DMS153 (cell line): ENCODE measurements at places on chromosomes 3 and 15.
A peak's percentile ranks its signal among the peaks of the same experiment; 100 is the strongest.

GRCh38 chr3:150049317-150049716, 78.6 kb upstream of the PFN2 start:
- DNase-seq = no peak

DNA sequence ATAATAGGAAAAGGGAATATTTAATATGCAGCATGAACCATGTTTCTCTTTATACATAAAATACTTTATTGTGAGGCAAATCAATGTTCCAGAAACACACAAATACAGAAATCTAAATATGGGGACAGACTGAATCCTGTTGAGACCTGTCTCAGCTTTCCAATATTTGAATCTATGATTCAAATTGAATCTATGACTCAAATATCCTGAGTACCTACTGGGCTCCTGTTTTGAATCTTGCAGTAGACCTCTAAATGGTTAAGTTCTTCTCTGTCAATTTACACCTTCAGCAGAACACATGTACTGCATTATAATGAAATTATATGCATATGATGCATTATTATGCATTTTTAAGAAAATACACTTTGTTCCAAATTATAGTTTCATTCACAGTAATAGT, 143.2 kb upstream of the PLXND1 start:
- DNase-seq = no peak

- DNase-seq = no peak
Measured at GRCh38 chr3:179309225-179310078, 13.4 kb upstream of the ZNF639 start.

DNA sequence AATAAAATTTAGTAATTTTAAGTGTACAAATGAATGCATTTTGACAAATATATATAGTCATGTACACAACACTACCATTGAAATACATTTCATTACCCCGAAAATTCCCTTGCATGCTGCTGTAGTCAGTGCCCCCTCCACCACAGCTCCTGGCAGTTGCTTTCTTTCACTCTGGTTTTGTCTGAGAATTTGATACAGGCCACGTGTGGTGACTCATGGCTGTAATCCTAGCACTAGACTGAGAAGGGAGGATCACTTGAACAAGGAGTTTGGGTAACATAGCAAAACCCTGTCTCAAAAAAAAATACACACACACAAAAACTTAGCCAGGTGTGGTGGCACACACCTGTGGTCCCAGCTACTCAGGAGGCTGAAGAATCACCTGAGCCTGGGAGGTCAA, 65.4 kb downstream of the TFRC start:
- DNase-seq = no peak

- no peak for DNase-seq
Measured at GRCh38 chr3:77906102-77906709, 866.3 kb downstream of the ROBO2 start.

GRCh38 chr3:132606085-132606484, 9.0 kb downstream of the ACKR4 start:
- DNase-seq = no peak

DNA sequence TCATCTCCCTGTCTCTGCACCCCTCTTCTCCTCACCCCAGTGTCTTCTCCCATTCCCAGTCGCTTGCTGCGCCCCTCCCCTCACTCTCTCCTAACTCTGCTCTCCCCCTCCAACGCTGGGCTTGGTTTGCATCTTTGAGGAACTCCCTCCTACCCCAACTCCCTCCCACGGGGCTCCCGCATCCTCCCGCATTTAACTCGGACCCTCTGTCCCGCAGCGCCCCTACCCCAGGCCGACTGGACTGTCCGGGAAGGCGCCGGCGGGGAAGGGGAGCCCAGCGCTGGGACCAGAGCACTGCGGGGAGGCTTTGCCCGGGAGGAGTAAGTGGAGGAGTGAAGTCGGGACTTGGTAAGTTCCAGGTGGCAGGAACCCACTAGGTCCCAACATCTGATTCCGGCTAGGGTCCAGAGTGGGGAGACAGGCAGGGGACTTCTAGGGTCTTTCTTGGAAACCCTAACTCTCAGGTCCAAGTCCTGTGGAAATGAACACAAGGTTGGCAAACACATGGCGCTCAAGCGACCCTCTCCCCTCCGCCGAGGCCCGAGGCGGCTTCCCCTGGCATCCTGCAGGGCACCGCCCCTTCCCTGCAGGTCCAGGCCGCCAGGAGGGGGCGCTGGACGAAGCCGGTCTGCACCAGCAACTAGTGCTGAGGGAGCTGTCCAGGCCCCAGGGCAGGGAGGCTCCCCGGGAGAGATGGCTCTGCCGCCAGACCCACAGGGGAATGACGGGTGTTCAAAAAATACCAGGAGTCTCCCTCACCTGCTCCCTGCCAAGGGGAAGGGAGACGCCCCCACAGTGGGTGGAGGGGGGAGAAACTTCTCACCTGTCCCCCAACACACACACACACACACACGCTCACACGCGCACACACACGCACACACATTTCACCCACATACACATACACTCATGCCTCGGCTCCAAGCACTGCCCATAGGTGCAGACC, 53.2 kb downstream of the LHFPL4 start:
- DNase-seq = no peak

DNA sequence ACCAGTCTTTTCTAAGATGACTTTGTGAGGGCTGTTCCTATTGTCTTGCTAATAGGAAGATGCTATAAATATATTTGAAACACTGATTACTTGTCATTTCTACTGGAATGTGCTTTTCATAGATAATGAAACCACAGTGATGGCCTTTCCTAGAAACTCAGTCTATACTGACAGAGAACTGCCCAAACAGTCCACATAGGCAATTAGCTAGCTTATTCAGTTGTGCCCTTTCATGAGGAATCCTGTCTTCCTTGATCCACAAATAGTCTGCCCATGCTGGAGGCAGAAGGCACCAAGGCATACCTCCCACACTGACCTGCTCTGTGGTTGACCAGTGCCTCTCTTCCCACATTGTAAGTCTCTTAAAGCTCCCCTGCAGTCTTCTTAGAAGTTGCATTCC, 135.9 kb downstream of the CMSS1 start:
- no peak for DNase-seq

GRCh38 chr3:152234657-152235375, 33.9 kb upstream of the MBNL1 start:
- DNase-seq = no peak

- DNase-seq = no peak
Measured at GRCh38 chr3:80601479-80601878, 833.7 kb upstream of the ROBO1 start.

- DNase-seq = no peak
Measured at GRCh38 chr3:46059432-46059831, 32.1 kb upstream of the XCR1 start.

GRCh38 chr3:76044601-76045600, 259.6 kb upstream of the ZNF717 start:
- no peak for DNase-seq

GRCh38 chr3:102235679-102236078, 199.1 kb upstream of the ZPLD1 start:
- DNase-seq = no peak

- DNase-seq = no peak
Measured at GRCh38 chr3:41338276-41338675, 139.0 kb downstream of the CTNNB1 start.

DNA sequence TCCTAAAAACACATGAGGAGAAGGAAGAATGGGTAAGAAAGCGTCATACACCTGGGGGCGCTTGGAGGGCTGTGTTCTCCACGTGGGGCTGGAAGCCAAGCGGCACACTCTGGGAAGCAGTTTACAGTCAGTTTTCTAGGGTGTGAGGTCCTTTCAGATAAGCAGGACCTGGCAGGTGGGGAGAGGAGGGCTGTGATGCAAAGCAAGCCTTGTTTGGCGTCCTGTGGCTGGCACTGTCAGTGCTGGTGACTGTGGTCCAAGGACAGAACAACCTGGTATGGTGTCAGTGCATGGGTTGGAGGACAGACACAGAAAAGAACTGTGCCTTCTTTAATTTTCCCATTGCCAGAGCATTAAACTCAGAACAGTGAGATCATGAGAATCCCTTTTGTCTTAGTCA, 260.7 kb upstream of the NR2E3 start:
- DNase-seq = no peak

GRCh38 chr15:85941186-85941855, 138.3 kb upstream of the AGBL1 start:
- DNase-seq = no peak

DNA sequence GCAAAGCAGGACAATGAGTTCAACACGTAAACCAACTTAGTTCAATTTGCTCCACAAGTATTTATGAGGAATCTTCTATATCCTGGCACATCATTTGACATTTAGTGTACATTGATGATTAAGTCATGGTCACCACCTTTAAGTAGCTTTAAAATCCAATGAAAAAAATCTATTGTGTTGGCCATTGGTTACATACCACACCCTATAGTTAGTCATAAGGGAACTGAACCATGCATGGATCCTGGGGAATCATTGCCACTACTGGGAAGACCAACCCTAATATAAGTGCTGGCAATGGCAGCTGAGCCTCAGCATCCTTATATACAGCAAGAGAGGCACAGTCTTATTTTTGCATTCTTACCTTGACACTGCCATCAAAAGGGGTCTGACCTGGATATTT, 502.5 kb downstream of the MECOM start:
- DNase-seq = no peak

DNA sequence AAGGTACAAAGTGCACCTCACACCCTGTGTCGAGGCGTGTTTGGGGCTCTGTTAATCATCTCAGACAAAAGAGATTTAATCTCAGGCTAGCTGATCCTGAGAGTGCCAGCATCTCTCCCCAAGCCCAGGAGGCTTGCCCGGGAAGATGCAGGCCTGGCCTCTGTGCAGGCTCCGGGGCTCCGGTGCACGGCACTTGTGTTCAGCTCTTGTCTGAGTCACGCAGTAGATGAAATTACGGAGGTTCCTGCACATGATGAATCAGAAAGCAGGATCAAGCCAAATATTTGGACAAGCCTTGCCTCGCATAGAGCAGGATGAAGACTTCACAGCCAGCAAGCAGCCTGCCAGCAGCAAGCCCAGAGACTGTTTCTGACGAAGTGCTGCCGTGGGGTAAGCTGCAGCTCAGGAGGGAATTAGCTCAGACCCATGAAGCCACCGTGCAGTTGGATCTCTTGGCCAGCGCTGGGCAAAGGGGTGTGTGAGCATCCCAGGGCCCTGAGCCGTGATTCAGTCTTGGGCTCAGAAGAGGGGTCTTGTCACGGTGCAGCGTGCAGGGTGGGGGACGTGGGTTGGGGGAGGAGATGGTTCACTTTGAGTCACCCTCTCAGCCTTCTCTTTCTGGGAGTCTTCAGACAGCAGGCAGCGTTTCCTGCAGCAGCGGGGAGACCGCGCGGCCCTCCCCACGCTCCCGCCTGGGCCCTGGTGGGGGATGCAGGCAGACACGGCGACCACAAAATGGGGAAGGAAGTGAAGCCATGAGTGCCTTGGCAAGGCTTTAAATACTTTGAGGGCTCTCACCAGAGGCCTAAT, 89.2 kb upstream of the MEF2A start:
- DNase-seq = no peak

DNA sequence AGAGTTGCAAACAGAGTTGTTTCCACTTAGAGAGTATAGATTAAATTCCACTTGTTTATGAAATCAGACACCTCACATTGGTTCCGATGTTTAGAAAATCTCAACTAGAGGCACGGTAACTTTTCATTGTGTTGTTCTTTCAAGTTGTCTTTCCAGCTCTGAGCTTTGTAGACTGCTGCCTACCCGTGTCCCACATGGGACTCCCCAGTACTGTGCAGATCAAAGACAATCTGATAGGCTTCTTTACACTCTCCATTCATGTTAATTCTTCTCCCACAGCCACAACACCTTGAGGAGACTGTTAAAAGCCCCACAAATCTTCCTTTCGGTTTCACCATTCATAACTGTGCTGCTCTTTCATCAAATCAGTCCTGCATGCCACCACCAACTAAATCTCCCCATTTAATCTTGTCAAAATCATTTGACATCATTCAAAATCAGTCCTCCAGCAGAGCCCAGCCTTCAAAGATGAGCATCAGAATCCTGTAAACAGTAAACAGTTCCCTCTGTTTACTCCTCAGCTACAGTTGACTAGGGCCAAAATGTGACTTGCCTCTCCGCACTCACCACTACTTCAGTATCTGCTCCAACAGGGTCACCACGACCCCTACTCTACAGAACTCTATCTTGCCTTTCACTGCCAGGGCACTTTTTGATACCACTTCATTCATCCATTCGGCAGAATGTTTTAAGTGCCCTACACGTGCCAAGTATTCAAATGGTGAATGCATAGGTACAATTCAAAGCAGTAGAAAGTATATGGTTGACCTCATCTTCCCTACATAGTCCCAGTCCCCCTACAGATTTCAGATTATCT, 8.3 kb downstream of the ANXA2 start:
- no peak for DNase-seq

DNA sequence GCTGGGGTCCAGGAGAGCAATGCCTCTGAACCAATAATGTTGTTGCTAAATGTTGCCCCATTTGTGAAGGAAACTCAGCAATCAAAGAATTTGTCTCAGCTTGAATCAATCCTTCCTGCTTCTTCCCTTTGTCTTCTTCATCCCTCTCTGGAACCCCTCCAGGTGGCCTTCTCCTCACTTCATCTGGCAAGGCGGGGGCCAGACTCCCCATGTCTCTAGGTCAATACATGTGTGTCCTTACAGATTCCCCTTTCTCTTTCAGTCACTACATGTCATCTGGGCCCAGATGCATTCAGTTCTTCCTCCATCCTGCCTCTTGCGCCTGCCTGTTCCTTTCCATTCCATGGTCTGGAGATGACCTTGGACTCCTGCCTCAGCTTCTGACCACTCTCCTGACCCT, 8.0 kb upstream of the LTF start:
- no peak for DNase-seq

- DNase-seq = no peak
Measured at GRCh38 chr3:55165704-55166405, 238.0 kb upstream of the LRTM1 start.

DNA sequence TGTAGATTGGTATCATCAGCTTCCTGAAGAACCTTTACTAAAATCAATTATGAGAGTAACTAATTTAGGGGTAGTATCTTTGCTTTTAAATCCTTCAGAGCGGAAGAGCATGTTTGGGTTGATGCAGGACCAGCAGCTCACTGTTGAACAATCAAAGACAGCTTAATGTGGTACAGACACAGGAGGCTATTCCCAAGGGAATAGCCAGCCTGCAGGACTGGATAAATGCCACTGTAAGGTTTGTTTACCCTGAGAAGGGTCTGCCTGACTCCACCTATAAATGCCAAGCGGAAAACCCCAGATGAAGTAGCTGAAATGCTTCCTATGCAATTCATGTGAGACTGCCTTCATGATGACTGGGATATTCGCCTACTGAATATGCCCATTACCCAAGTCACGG, 16.0 kb upstream of the STAC start:
- peak; percentile 74 for DNase-seq
